ENCODE measurements at places on chromosomes 4 and X. TPM values are rescaled to one million over a fixed set of nuclear protein-coding genes. Genes with fewer than 3 reads are reported as not detected.

DNA sequence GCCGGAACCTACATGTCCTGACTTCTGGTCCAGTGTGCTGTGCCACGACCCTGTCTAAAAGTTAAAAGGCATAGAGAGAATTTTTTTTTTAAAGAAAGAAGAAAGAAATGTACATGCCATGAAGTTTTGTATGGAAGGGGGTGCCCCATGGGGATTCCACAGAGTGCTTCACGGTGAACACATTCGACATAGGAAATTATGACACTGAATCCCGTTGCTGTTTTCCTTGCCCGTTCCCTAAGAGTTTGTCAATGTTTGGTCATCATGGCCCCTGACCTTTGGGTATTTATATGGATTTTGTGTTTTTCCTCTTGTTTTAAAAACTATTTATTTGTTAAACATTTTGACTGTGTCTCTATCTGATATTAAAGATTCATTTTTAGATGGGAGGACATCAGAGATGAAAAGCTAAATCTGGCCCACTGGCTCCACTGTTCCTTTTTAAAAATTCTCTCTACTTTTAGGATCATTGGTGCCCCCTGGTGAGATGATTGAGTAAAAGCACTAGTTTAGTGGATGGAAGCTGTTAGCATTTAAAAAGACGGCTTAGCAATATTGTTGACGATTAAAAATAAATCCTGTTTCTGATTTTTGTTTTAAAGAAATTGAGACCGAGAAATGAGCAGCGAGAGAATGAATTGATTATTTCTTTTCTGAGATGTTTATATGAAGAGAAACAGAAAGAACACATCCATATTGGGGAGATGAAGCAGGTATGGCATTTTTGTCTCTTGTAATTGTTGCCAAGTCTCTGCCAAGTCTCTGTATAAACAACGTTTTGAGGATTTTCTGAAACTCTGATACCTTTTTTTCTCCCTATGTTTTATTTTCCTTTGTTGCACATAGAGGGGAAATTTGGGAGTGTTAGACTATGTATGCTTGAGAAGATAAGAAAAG, 75.0 kb downstream of the PTTG2 start:
- H3K36me3 ChIP-seq: peaks cover 17% of the 10 kb centered on the region
- H3K27ac ChIP-seq: no peak overlapping the region
- H3K4me3 ChIP-seq: no peak overlapping the region

DNA sequence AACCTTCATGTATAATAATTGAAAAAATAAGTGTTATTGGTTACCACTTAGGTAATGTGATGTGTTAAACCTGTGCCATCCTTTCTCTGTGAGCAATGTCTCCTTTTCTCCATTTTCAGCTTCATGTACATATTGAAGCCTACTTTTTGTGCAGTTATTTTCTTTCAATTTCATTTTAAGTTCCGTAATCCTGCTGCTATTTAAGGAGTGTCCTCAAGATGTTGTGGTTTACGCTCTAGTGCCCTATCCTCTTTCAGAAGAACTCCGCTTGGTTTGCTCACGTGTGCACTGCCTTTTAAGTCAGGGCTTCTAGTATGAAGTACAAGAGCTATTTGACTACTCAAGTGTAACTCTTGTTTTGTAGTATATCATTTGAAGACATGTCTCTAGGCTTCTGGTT, 2253.2 kb upstream of the TENM3 start:
- H3K36me3 ChIP-seq: no peaks in the 10 kb centered on the region
- H3K4me3 ChIP-seq: no peak overlapping the region
- no peak overlapping the region for H3K27ac ChIP-seq
- no peak for DNase-seq

- no peaks in the 10 kb centered on the region for H3K27me3 ChIP-seq
- H3K27ac ChIP-seq: no peak overlapping the region
- H3K4me3 ChIP-seq: no peak overlapping the region
Observed at GRCh38 chr4:38514465-38515146, 149.4 kb upstream of the KLF3 start.

DNA sequence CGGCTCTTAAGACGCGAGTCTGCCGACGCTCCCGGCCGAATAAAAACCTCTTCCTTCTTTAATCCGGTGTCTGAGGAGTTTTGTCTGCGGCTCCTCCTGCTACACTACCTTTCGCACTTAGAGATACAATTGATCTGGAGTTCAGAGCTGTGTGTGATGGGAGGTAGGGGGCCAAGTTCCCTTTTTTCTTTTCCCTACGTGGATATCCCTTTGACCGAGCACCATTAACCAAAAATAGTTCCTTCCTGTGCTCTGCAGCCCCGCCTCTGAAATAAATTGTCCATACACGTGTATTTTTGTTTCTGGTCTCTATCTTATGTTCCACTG, 555 bp upstream of the PGM2 start:
- H3K4me1 ChIP-seq: peaks cover 27% of the 10 kb centered on the region
- peak overlapping the region; percentile 97 for H3K4me3 ChIP-seq
- H3K36me3 ChIP-seq: peaks cover 15% of the 10 kb centered on the region
- peak overlapping the region; percentile 90 for H3K27ac ChIP-seq
- no peak for DNase-seq

GRCh38 chrX:125681058-125681457, 361.4 kb downstream of the TEX13C start:
- no peaks in the 10 kb centered on the region for H3K36me3 ChIP-seq
- H3K4me1 ChIP-seq: no peaks in the 10 kb centered on the region
- no peak for DNase-seq
- H3K27ac ChIP-seq: no peak overlapping the region
- H3K27me3 ChIP-seq: no peaks in the 10 kb centered on the region

GRCh38 chrX:56764975-56765791, 36.1 kb downstream of the NBDY start:
- peaks cover 54% of the 10 kb centered on the region for H3K4me1 ChIP-seq
- peak overlapping the region; percentile 98 for H3K27ac ChIP-seq
- DNase-seq: peak; percentile 51
- H3K4me3 ChIP-seq: peak overlapping the region; percentile 72
- H3K27me3 ChIP-seq: no peaks in the 10 kb centered on the region
- H3K36me3 ChIP-seq: peaks cover 10% of the 10 kb centered on the region

- no peak overlapping the region for H3K27ac ChIP-seq
- peaks cover 5% of the 10 kb centered on the region for H3K4me1 ChIP-seq
Observed at GRCh38 chrX:42978655-42979379, 200.9 kb upstream of the PPP1R2C start.

GRCh38 chr4:6258741-6259140, 10.9 kb upstream of the WFS1 start:
- H3K27me3 ChIP-seq: peaks cover 27% of the 10 kb centered on the region
- H3K27ac ChIP-seq: no peak overlapping the region
- no peaks in the 10 kb centered on the region for H3K36me3 ChIP-seq
- H3K4me1 ChIP-seq: peaks cover 9% of the 10 kb centered on the region
- H3K4me3 ChIP-seq: no peak overlapping the region

DNA sequence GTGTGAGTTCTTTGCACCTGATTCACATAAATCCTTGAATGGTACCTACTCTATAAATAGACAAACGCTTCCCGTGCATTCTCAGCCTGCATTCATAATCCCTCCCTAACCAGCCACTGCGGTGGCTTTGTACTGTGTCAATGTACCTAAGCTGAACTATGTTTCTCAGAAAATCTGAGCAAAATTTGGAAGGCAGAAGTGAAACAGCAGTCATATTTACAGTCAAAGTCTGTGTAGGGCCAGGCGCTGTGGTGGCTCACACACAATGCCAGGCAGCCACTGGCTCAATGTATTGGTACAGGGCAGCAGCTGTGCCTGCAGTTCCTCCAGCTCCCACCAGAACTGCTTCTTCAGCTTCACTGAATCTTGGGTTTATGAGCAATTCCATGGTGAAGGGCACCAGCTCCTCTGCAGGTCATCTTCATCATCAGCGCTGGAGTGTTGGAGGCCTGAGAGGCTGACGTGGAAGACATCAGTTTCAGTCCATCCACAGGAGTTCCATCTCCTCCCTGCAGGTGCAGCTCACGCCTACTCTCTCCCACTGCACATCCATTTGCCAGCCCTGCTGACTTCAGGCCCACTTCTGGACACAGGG, 32.3 kb upstream of the IRF2 start:
- H3K27ac ChIP-seq: no peak overlapping the region
- H3K27me3 ChIP-seq: no peaks in the 10 kb centered on the region
- H3K36me3 ChIP-seq: no peaks in the 10 kb centered on the region
- DNase-seq: peak; percentile 70
- H3K4me1 ChIP-seq: peaks cover 22% of the 10 kb centered on the region

- no peaks in the 10 kb centered on the region for H3K4me1 ChIP-seq
- H3K36me3 ChIP-seq: no peaks in the 10 kb centered on the region
- no peak for DNase-seq
- no peaks in the 10 kb centered on the region for H3K27me3 ChIP-seq
- no peak overlapping the region for H3K4me3 ChIP-seq
Observed at GRCh38 chr4:86818211-86818610, 31.0 kb downstream of the SLC10A6 start.

DNA sequence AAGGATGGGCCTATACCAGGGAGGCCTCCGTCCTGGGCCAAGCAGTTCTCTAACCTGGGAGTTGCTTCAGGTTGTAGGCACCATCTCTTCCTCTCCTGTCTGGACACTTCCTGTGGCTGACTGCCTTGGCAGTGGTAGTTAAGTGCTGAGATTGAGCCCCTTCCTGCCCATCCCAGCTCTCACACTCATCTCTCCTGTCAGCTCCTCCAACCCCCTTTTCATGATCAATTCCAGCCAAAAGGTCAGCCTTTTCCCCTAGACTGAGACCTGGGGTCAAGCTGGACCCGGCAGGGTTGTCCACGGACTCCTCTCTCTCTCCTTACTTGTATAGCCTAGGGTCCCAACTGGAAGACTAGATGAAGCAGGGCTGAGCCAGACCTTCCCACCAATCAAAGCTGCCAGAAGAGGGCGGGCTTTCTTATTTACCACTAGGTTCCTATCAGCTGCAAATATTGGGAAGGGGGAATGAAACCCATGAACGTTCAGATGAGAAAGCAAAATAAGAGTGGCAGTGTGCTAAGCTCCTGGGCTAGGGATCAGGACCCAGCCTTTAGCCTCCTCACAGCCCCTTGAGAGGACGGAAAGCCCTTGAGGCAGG, 34.5 kb downstream of the KDM5C start:
- no peak overlapping the region for H3K27ac ChIP-seq
- no peak for DNase-seq
- H3K4me1 ChIP-seq: peaks cover 19% of the 10 kb centered on the region
- no peak overlapping the region for H3K4me3 ChIP-seq
- H3K27me3 ChIP-seq: no peaks in the 10 kb centered on the region

DNA sequence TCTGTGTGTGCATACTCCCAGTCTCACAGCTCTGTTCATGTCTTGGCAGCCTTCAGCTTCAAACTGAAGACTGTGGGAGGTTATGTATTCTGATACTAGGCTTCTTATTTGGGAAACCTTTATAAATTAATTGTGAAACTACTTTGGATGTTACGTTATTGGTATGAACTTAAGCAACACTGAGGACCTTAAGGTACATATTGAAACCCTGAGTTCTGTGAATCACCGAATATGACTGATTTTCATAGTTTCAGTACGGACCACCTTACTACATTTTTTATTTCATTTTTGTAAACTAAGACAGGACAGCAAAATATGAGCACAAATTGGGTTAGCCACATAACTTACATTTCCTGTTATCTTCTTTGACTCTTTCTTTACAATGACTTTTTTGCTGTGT, 498.4 kb downstream of the PDGFC start:
- H3K4me3 ChIP-seq: no peak overlapping the region
- no peak for DNase-seq
- H3K36me3 ChIP-seq: no peaks in the 10 kb centered on the region

- H3K27ac ChIP-seq: no peak overlapping the region
- H3K4me3 ChIP-seq: no peak overlapping the region
- peaks cover 3% of the 10 kb centered on the region for H3K27me3 ChIP-seq
- no peaks in the 10 kb centered on the region for H3K36me3 ChIP-seq
Observed at GRCh38 chr4:174071595-174071994, 211.9 kb downstream of the FBXO8 start.

The BEX1 gene
- 0.56 TPM for total RNA-seq

The TMEM31 gene
- total RNA-seq: 1.1 TPM

The ZNF732 gene
- not detected for total RNA-seq
